ENCODE measurements at places on chromosomes 2 and 18.

- DNase-seq, result no peak
These were observed 43.7 kb upstream of the AFF3 start for GRCh38 chr2:100186126-100186525.

DNA sequence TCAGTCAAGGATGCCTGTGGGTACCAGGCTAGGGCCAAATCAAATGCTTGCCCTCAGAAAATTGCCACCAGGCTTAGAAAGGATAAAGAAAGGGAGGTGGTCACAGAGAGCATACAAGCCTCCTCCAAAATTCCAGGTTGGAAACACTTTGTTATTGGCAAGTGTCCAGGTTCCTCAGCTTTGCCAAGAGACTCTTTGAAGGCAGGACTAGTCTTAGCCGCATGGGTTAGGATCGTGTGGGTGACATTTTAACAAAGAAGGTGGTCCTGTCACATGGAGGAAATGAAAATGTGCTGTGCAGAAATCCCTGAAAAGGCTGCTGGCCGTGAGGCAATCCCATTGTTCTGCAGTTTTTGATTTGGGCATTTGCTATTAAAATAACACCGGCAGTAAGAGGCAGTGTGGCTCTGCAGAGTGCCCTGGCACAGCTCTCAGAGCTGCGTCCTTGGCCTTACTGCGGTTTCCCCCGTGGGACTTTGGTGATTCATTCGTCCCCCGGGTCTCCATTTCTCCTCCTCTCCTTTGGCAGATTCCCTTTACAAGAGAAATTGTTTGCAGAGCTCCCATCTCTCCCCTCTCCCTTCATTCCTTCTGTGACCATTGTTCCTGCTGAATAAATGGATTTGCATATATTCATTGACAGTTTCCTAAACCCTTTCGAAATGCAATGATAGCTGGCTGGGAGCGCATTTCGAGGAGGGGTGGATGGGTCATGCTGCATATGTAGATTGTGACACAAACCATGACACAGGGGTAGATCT is 187.3 kb downstream of the VAPA start:
- no peak for DNase-seq

DNA sequence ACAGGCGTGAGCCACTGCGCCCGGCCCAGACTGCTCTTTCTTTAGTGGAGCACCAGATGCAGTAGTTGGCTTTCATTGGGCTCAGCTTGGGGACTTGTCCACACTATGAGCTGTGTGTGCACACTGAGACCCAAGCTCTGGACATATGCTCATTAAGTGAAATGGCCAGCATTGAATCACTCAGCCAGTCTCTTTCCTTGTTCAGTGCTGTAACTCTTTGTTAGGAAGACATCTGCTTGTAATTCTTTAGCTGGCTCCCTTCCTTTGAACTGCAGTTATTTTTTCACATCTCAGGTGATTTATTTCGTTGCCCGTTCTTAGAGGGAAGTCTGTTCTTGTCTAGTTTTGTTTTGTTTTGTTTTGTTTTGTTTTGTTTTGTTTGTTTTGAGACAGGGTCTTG is 70.5 kb downstream of the CAB39 start:
- DNase-seq, result no peak

GRCh38 chr18:79610461-79611039 is 69.1 kb upstream of the CTDP1 start:
- DNase-seq, result no peak

DNA sequence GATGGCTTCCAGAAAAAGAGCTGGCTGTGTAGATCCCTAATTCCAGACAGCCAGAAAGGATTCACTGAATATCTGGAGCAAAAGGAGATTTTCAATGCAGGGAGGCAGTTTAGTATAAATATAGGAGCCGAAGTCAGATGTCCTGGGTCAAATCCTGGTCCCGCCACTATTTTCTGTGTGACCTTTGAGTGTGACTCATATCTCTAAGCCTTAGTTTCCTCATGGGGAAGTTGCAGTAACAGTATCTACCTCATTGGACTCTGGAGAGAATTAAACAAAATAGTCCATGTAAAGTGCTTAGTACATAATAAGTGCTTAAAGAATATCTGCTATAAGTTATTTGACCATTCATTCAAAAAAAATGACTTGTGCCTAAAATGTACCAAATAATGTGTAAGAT is 52.1 kb upstream of the ITGA6 start:
- no peak for DNase-seq

DNA sequence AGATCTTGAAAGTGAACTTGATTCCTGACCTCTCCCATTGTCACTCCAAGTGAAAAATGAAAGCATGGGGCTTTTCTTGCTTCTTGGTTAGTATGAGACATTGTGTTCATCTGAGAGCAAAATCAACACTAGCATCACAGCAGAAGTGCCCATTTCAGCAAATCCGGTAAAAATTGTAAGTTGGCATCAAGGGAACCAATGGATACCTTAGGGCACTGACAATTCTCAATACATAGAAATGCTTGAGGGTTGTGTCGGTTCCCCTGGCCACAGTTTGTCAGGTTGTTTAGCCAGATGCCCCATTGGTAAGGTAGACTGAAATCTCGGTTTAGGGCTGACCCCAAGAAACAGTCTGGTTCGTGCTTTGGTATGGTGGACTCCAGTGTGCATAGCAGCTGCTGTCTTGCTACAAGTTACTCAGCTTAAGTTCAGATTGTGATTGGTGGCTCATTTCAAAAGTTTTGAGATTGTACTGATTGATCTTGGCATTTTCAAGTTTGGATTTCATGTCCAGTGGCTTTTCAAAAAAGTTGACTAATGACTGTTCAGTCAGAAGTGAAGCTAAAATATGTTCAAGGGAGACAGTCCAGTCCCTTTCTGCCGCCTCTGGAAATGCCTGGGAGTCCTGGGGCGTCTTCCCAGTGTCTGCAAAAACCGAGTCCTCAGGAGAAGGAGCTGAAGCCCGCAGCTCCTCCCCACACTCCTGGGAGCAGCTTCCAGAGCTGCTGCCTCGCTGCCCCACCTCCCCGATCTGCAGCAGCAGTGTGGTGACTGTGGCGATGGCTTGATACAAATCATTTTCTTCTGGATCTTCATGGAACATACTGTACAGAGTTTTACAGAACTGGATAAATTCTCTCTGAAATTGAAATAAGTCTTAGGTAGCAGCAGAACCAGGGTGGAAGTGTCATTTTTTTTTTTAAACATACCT is 5.6 kb downstream of the RPL31 start:
- DNase-seq, result no peak

- no peak for DNase-seq
These were observed 13.2 kb downstream of the BIN1 start for GRCh38 chr2:127093648-127094210.

GRCh38 chr2:195633974-195634373 is 23.1 kb upstream of the SLC39A10 start:
- no peak for DNase-seq

DNA sequence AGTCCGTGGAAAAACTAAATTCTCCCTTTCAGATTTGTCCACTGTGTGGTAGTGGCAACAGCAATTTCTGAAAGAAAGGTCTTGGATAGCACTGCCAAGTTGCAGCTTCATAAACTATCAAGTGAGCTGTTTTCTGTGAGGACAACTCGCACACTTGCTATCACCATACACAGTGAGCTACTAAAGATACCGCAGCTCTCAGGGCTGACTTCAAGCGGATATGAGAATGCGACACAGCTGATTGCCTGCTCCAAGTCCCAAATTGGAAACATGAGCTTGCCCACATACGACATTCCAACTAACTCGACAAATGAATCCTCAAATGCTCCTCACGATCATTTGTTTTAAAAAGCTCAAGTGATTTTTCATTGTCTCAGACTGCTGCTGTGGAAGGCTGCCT is 46.2 kb downstream of the E2F6 start:
- no peak for DNase-seq

GRCh38 chr18:26181343-26181826 is 44.9 kb upstream of the TAF4B start:
- DNase-seq, result no peak

GRCh38 chr2:210277133-210277532 is 37.8 kb downstream of the MYL1 start:
- DNase-seq, result no peak

DNA sequence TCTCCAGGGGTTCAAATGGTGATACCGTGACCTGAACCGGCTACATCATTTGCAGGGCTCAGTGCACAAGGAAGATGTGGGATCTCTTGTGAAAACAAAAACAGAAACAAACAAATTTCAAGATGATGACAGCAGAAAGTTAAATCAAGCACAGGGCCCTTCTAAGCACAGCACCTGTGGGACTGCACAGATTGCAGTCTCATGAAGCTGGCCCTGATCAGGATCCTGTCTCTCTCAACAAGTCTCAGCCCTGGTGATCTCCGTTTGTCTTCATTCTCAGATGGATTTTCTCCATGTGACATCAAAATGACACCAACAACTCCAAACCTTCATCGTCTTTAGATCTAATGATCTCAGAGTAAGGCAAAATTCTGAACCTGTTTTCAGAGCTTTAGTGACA is 39.7 kb downstream of the LTBP1 start:
- DNase-seq, result no peak

DNA sequence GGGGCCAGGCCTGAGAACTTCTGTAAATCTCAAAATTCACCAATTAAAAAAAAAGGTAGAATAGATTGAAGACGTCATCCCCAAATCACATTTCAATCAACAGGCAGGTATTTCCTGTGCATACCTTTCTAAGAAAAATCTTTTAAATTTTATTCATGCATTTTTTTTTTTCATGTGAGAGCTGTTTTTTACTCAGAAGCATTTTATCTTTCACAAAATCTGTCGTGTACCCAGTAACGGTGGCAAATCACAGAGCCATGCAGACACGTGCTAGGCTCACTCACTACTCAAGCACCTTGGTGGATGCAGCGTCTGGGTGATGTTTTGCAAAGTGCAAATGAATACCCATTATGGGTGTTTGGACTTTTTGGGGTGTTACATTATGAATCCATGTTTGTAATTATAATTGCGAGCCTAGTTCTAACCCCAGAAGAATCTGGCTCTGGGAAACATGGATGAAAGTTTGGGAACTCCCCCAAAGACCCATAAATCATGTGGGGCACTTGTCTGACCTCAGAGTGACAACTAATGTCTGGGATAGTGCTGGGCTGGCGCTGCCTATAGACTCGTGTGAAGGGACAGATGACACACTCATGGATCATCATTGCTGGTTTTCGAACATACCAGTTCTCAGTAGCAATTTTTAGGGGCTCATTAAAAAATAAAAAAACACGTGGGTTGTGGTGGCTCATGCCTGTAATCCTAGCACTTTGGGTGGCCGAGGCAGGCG is 335.2 kb downstream of the LPIN1 start:
- DNase-seq, result peak; percentile 7

GRCh38 chr2:190607657-190608357 is 41.1 kb upstream of the NAB1 start:
- DNase-seq, result no peak

All from activated naive CD4-positive, alpha-beta T cell (primary cell).